ENCODE measurements at places on chromosomes 1 and 21.

DNA sequence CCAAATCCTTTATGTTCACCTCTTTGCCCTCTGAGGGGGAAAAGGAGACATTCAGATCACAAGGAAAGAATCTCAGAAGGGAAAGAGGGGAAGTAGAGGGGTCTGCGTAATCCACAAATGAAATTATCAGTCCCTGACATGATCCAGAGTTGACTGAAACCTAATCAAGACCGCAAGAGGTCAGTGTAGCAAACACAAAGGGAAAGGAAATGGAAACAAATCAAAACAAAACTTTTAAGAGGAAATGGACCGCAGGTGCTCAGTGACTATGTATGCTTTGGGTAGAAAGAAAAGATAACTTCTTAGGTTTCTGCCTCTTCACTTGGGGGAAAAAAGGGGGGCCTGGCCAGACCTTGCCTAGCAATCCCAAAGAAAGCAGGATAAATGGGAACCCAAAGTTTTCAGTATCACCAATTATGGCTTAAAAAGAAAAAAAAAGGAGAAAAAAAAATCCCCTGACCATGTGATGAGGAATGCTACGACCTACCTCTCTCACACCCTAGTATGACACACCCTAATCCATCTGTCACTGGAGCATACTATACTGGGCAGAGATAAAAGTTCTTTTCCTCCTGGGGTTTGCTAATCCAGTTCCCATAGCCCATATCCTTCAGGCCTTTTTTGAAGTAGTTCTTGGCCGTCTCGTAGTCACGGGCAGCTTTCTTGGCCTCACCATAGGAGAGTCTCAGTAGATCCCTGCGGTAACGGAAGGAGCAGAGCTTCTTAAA is 16.9 kb downstream of the CHRNB2 start:
- no peak for DNase-seq

DNA sequence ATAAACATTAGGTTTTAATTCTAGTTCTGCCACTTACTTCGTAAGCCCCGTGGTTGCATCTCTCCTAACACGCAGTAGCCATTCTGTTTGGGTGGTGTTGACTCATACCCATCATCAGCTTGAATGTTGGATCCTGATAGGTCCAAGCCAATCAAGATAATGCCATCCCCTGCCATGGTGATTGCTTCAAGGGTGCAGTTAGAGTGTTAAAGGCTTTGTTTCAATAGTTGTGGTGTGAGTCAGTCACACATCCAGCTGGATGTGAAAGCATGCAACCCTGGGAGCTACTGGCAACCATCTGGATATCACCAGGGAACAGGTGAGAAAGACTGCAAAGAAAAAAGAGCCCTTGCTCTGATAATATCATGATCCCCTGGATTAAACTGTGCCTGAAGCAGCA is 69.1 kb downstream of the OMA1 start:
- DNase-seq: no peak

- no peak for DNase-seq
Measured at GRCh38 chr1:217067642-217068041, 344.4 kb upstream of the ESRRG start.

- DNase-seq: no peak
Measured at GRCh38 chr1:182671750-182672486, 12.5 kb downstream of the RGS8 start.

DNA sequence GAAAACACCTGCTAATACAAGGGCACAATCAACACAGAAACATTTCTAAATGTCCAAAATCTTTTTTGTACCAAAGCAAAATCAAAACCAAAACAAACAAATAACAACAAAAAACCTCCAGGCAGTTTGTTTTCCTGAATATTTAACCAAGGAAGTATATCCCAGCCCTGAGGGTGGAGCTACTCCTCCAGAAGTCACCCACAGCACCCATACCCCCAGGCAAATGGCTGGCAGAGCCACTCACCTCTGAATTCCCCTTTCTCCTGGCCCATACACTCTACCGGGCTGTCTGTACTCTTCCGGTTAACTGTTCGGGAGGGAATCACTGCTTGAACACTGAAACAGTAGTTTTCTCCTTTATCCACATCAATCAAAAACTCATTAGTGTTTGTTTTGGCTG is 9.5 kb downstream of the F3 start:
- no peak for DNase-seq

GRCh38 chr1:20686883-20687725 is 25.9 kb upstream of the DDOST start:
- no peak for DNase-seq

GRCh38 chr1:25062621-25063255 is 132.7 kb upstream of the RUNX3 start:
- no peak for DNase-seq

DNA sequence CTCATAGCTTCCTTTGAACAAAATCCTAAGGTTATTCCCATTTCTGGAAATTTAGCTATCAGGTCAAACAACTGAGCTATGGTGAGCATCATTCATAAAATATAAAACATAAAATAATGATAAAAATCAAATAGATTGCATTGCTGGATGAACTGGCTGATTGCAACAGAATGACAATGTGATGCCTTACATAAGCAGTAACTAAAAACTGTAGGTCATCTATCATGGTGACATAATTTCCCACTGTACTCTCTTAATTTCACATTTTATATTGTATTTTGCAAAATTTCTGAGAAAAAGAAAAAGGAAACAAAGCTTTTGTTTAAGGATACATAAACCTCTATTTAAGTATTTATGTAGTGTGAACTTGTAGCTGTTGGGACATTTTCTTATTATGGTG is 4.6 kb downstream of the PTGER3 start:
- DNase-seq: no peak

GRCh38 chr1:228875741-228876140 is 140.5 kb downstream of the RHOU start:
- no peak for DNase-seq

GRCh38 chr1:15810073-15810472 is 2.6 kb upstream of the UQCRHL start:
- no peak for DNase-seq

- no peak for DNase-seq
Measured at GRCh38 chr1:93658188-93658587, 23.4 kb downstream of the BCAR3 start.

DNA sequence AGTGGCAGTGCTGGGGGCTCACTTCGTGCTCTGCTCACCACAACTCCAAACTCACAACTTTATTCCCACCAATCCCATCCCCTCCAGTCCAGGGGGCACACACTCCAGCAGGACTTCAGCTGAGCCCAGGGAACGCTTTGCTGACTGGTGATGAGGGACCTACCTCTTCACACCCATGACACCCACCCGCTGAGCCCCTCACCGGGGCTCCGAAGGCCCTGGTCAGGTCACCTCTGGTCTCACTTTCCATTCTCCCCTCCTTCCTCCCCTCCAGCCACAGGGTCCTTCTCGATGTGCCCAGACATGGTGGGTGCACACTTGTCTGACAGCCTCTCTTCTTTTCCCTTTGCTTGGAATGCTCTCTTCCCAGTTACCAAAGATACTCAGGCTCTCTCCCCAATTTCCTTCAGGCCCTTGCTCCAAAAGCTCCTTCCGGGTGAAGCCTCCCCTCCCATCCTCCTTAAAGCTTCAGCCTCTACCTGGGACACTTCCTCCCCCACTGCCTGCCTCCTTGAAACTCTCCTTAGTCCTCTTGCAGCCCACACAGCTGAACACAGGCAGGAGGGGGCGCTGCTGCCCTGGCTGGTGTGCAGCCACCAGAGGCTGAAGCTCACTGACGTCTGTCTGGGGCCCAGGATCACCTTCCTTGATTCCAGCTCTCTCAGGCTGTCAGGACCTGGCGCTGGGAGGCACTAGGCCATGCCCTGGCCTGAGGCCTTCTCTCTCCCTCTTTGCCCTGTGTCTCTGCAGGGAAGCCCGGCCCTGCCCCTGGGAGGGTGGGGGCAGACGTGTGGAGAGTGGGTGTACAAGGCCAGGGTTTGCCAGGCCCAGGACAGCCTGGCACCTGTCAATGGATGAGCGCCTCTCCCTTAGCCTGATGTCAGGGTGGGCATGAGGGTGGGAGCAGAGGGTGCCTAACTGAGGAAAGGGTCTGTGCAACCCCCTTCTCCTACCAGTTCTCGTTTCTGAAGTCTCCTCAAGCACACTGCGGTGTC is 1.6 kb downstream of the KCNE1 start:
- DNase-seq: no peak

DNA sequence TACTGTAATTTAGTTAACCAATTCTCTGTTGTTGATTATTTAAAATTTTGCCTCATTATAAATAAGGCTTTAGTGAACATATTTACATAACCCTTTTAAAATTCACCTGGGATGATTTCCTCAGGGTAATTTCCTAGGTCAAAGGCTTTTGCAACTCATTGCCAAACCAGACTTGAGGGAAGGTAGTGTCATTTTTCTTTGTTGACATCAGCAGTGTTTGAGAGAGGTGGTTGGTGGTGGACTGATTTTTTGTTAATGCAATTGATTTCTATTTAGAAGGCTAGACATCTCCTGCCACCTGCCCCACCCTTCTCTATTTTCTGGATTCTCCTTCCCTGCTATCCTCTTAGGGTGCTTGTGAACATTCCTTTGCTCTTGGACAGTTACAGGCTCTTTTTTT is 116.8 kb downstream of the HHAT start:
- DNase-seq: no peak

- no peak for DNase-seq
Measured at GRCh38 chr1:44557778-44558177, 116.5 kb downstream of the TMEM53 start.

- DNase-seq: no peak
Measured at GRCh38 chr1:176450526-176450925, 12.4 kb upstream of the PAPPA2 start.

DNA sequence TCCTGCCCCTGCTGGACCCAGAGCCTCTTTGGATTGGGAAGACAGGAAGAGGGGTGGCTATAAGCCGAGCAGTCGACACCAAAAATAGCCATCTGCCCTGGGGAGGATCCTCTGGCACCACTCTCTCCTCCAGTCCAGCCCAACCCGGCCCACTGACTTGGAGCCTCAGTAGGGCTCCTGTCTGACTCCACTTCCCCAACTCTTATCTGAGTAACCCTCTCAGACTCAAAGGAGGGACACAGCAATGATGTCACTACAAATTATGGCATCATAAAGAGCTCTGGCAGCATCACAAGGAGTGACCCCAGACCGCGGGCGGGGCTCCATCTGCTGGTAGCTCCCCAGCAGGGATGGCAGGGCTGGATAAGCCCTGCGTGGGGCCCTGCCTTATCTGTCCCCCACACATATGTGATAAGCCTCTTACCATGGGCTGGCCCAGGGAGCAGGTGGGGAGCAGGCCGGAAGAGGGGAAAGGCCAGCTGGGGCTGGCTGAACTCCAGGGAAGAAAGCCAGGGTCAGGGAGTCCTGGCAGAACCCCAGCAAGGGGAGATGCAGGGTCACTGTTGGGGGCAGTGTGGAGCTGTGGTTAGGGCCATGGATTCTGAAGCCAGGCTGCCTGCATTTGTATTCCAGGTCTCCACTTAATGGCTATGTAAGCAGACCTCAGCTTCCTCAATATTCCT is 4.6 kb upstream of the SLC6A9 start:
- DNase-seq: no peak

DNA sequence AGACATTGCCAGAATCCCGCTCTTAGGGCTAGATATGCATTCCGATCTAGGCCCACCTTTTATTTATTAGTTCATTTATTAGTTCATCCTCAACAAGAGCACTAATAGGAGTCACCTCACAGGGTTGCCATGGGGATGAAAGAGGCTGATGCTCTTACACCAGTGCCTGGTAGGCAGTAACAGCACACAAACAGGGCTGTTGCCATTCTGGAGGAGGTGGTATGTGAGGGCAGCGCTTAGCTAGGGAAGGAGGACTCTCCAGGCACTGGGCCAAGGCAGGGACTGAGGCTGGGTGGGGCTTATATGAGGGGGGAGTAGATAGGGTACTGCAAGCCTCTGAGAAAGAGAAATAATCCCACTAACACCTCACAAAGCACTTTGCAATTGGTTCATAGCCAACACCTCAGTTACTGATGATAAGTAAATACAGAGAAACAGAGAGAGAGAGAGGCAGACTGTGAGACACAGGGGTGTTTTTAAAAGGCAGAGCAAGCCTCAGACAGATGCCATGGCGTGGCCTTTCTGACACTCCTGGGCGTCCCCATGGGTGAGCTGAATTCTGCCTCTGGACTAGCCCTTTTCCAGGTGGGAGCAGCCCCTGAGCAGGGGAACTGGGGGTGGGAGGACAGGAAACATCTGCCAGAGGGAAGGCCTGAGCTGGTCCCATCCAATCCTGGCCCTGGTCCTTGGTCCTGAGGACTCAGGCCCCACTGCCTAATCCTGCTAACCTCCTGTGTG is 5.9 kb downstream of the FCGR2A start:
- no peak for DNase-seq

Data from GM12864 (cell line).